Erythroblast (primary cell): ENCODE measurements at places on chromosomes 5 and 9.

DNA sequence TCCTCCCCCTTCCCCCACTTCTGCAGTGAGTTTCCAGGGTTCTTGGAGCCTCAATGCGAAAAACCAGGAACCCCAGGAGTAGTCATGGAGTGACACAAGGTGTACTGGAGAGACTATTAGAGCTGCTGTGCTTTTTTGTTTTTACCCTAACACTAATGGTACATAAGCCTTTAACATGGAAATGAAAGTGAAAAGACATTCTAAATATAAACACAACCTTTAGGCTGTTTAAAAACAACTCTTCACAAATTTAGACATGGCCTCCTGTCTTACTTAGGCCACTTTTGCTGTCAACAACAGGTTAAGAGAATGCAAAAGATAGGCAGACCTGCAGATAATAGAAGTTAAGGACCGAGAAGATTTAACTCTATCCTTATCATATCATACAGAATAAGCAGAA is 232.2 kb downstream of the DENND1A start:
- no peak for DNase-seq

DNA sequence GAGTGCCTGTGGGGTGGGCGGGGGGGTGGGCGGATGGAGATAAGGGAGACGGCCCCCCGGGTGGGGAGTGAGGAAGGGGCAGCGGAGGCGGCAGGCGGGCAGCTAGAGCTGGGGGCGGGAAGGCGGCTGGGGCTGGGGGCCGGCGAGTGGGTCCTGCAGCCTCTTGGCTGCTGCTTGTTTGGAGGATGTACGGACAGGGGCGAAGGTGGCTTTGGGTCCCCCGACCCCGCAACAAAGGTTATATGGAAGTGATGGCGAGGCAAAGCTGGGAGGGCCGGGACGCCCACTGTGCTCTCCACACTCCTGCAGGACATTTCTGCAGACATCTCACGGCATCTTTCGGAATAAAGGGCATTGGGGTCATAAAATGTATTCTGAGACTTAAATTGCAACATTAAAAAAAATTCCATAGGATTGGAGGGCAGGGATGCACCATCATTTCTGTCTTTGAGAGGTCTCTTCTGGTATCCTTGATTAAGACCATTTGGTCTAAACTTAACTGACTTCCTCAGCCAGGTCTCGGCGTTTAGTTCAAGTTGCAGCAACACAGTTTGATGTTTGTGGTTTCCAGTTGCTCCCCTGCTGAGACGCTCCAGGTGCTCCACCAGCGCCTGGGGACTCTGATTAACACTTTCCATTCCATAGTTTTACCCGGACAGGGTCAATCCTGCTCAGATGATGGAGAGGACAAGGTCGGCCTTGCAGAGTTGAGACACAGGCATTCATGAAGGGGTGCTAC is 101.6 kb upstream of the SSBP2 start:
- DNase-seq = peak; percentile 59

GRCh38 chr5:54990841-54991258 is 5.5 kb upstream of the ESM1 start:
- DNase-seq = no peak

GRCh38 chr9:136531904-136532798 is 13.7 kb downstream of the NOTCH1 start:
- no peak for DNase-seq
